T-helper 1 cell treated with Interleukin-12 subunit alpha and Interleukin-12 subunit beta and Interleukin-4 antibody, amounts not matched to agents 30 ng/mL and 1 ng/mL, for 36 hours (primary cell): ENCODE measurements at places on chromosomes 12 and 14. TPM values are rescaled to one million over a fixed set of nuclear protein-coding genes. Genes with fewer than 3 reads are reported as not detected.

The ATP5F1B gene
- 470 and 475 TPM in 2 replicates for total RNA-seq

The GXYLT1 gene
- total RNA-seq: 9.6 and 9.9 TPM in 2 replicates

The PMCH gene
- 1.8 and 2.7 TPM in 2 replicates for total RNA-seq

The PWP1 gene
- total RNA-seq: 40.3 and 43.1 TPM in 2 replicates

The AQP2 gene
- total RNA-seq: not detected in 2 replicates

The TEX52 gene
- 0.41 TPM in 1 of 2 replicates, not detected in the other for total RNA-seq

The KRT6A gene
- not detected in 2 replicates for total RNA-seq

The KRT4 gene
- not detected in 2 replicates for total RNA-seq

The GPRC5A gene
- total RNA-seq: not detected in 2 replicates

The SAMD15 gene
- 0.41 TPM in 1 of 2 replicates, not detected in the other for total RNA-seq

The DTX1 gene
- 0.66 TPM in 1 of 2 replicates, not detected in the other for total RNA-seq

The FAIM2 gene
- 0.83 and 0.88 TPM in 2 replicates for total RNA-seq
